ENCODE measurements at places on chromosomes 13 and 19.

- DNase-seq: no peak
Observed at GRCh38 chr13:30049692-30050091, 199.3 kb upstream of the UBL3 start.

DNA sequence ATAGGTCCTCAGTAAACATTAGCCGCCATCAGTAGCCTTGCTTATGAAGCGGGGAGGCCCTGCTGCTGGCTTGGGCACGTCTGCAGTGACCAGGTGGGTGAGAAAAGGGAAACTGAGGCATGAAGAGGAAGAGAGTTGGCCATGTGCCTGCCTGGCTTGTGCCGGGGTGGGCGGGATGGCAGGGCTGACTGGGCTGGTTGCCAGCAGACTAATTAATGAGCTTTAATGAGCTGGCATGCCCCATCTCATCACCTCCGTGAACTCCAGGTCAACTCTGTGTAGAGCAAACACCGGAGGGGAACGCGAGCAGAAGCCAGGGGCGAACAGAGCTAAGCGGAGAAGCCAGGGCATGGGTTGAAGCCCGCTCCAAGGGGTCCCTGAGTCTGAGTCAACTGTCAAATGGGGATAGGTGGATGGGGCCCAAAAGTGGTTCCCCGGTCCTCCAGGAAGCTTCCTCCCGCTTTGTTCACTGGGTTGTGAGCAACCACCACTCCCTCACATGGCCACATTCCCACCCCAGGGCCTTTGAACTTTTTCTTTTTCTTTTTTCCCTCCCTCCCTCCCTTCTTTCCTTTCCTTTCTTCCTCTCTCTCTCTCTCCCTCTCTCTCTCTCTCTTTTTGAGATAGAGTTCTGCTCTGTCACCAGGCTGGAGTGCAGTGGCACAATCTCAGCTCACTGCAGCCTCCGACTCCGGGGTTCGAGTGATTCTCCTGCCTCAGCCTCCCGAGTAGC, 8.7 kb downstream of the NR2F6 start:
- no peak for DNase-seq

DNA sequence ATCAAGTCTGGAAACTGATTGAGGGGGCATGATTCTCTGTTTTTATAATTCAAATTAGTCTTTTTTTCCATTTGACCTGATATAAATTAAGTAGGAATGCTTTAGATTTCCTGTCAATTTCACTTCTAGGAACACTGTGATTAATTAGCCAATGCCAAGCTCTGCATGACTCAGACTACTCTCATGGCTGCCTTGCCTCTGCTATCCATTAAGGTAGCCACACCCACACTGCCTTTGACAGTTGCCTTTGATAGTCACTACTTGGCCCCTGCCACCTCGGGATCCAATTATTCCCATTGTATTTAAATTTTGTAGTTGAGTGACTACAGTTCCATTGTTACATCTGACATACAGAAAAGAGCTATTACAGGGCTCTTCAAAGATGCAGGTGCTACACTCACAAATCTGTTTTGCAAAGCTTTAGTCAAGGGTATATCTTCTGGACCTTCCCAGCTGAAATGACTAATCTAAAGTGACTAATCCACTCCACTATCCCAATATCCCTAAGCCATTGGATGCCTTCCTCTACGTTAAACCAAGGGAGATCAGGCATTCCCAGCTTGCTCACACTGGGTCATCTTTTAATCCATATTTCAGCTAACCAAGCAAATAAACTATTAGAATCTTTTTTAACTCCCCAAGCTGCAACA, 1193.1 kb upstream of the MIR17HG start:
- no peak for DNase-seq

- no peak for DNase-seq
Observed at GRCh38 chr19:31515931-31516330, 166.7 kb upstream of the TSHZ3 start.

GRCh38 chr19:17107546-17108452, 32.2 kb downstream of the MYO9B start:
- no peak for DNase-seq

- no peak for DNase-seq
Observed at GRCh38 chr13:60433505-60433904, 36.5 kb downstream of the TDRD3 start.

DNA sequence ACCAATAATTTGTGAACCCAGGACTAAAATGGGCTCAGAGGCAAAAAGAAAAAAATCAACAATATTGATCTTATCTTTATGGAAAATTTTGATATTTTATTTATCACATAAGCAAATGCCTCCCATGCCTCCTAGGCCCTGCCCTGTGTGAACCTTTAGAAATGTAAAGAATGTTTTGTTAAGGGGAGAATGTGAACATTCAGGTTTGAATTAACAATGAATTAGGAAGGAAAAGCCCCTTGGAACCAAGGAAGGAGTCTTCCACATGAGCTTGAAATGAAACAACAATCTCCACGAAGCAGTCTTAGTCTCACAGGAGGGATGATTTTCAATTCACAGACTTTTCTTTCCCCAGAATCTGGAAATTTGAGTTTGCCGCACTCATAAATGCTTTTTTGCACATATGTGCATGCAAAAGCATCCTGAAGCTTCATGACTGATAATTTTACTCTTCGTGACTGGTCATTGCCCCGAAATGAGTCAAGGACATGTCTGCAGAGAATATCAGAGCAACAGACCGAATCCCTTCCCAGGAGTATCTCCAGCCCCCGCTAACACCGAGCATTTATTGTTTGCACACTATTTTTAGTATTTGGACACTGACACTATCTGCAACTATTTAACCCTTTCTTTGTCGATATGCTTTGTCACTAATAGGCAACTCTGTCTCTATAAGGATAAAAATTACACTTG, 135.2 kb downstream of the DCT start:
- DNase-seq: no peak

DNA sequence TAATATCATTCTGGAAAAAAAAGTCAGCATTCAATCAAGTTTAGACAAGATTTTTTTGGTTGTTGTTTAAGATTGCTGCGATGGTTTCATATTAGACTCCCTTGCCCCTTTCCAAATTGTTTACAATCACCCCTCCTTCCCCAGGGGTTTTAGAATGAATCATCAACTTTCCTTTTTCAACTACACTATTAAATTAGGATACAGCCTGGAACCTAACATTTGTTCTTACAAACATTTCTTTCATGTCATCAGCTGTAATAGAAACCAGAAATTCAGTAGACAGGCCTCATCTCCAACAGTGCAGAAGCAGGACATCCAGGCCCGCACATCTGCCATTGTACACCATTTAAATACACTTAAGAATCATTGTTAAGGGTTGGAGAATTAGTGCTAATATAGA, 44.4 kb upstream of the WDFY2 start:
- DNase-seq: no peak

GRCh38 chr19:10088949-10089554, 2.9 kb downstream of the SHFL start:
- DNase-seq: no peak

DNA sequence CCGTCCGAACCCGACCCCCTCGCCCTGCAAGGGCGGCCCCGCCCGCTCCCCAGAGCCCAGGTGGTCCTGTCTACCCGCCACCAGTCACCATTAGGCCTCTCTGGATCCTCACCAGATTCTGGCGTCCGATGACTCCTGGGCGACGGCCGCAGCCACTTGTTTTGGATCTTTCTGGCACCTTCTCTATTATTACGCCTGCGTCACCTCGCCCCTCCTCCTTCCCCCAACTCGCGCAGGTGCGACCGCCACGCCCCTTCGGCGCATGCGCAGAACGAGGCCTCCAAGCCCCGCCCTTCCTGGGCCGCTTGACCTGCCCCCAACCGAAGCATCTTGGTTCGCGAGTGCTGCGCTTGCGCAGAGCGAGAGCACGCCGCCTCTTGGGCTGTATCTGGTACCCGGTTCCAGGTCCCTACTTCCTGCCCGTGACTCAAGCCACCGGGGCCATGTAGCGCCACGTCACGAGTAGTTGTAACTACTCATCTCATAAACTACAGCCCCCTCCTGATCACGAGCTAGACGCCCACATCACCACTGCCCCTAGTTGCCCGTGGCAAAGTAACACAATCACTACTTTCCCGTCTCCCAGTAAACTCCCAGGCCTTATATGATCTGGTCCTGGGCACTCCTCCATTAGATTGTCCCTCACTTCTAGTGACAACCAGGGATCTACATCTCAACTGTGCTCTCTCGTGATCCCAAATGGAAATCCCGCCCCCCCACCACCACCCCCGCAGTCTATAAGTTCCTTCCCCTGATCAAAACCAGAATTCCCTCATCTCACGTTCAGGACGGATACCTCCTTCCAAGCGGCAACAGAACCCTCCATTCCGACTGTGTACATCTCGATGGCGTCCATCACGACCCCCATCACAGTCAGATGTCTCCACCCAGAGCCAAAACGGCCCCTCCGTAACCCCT, at the start of gene DEDD2:
Gene DEDD2, minus strand, starts transcription at position 158 of the 918 bp plus-strand sequence. CDS start 670 bp downstream, outside the sequence.
- peak; percentile 99 for DNase-seq

DNA sequence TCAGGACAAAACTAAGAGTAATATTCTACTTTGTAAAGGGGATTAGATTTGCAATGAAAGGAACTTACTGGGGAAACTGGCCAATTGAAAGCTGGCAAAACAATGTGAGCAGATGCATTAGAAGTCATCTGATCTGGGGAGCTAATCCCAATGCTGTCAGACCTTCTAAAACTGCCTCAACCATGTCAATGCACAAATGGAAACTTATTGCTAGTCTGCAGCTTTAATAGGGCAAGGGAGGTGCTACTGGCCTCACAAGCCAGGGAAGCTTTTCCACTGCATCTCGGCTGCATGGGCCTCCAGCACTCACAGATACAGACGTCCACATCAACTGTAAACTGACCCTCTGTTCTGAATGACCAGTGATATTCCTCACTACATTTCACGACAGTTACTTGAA, 154.2 kb downstream of the LHFPL6 start:
- no peak for DNase-seq

GRCh38 chr13:70835371-70835770, 727.1 kb upstream of the KLHL1 start:
- no peak for DNase-seq

DNA sequence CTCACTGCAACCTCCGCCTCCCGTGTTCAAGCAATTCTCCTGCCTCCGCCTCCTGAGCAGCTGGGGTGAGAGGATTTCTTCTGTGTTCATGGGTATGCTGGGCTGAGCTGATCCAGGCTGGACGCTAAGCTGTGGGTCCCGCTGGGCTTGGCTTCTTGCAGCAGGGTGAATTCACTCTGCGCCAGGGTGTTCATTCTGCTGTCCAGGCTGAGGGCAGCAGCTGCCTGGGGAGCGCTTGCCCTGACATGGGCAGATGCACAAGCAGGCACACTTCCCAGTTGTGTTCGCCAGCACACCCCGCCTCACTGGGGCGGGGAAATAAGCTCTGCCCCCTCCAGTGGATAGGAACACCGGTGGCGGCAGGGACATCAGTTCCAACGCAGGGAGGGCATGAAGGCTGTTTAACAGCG, 7.3 kb upstream of the INAFM1 start:
- DNase-seq: no peak

- no peak for DNase-seq
Observed at GRCh38 chr19:27753622-27754021, 1459.3 kb downstream of the UQCRFS1 start.

GRCh38 chr13:35984776-35985453, 146.3 kb downstream of the DCLK1 start:
- no peak for DNase-seq

DNA sequence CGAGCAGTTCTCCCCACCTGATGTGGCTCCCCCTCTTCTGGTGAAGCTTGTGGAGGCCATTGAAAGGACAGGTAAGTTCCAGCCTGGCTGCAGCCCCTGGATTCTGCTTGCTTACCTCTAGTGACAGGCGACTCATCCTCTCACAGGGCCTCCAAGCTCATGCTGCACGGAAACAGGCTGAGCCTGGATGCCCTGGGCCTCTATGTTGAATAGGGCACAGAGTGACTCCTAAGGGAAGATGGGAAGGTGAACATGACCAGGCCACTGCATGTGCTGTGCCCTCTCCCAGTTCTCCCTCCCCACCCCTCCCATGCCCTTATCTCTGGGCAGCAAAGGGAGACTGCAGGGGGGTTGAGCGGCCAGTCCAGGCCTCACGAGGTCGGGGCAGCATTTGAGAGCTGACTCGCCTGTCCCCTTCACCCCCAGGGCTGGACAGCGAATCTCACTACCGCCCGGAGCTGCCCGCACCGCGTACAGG, 7.6 kb downstream of the PIK3R2 start:
- no peak for DNase-seq

GRCh38 chr13:23440821-23441618, 7.5 kb upstream of the SACS start:
- DNase-seq: no peak

- no peak for DNase-seq
Observed at GRCh38 chr19:19459073-19459472, 53.6 kb downstream of the GATAD2A start.

DNA sequence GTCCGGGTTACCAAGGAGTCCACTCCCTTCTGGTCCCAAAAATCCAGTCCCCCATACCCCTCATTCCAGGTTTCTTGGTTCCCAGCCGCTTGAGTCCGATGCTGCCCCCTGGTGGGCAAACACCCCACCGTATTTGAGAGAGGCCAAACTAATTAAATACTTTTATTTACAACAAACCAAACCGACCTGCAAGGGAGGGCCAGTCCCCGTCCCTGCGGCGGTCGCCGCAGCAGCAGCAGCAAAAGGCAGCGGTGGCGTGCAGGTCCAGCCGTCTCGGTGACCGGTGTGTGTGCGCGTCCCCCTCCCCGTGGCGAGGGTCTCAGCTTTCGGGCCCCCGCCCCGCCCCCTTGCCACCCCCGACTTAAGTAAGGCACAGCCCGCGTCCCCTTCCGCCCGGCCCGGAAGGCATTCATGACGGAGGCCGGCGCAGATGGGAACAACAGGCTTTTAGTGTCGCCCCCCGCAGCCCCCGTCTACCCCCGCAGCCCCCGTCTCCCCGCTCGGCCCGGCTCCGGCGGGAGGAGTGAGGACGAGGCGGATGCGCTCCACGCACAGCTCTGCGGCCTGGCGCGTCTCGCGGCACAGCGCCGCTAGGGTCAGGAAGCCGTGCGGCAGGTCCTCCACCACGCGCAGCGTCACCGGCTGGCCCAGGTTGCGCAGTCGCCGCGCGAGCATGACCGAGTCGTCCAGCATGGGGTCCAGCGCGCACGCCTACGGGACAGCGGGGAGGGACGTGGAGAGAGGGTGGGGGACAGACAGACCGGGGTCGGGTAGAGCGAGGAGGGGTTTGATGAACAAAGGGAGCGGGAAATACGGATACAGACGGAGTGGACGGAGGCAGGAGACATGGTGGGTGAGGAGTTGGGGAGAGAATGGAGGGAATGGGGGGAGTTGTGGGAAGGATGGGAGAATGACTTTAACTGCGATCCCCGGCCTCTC, 11.5 kb upstream of the CNFN start:
- peak; percentile 40 for DNase-seq

- no peak for DNase-seq
Observed at GRCh38 chr19:46413262-46414031, at the start of gene CCDC8. CCDC8 (minus strand) TSS chr19:46413564; CDS start chr19:46412810, 754 bp downstream.

DNA sequence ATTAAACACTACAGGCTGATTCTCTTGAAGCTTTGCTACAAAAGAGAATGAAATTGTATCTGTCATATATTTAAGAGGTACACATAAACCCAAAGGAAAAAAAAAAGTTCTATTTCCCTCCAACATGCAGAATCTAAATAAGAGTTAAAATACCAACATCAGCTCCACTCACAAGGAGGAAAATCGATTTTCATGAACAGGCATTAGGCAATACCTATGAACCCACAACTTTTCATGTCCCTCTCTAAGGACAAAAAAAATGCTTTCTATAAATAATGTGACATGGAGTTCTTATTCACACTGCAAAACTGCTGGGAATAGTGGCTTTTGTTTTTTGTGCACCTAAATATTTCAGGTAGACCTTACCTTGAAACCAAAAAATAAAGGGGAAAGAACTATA, 192.5 kb downstream of the KLF12 start:
- no peak for DNase-seq
